ENCODE measurements at places on chromosomes 1 and 21.

GRCh38 chr1:39901464-39901713, 328 bp downstream of the MYCL start:
- DNase-seq, result no peak

DNA sequence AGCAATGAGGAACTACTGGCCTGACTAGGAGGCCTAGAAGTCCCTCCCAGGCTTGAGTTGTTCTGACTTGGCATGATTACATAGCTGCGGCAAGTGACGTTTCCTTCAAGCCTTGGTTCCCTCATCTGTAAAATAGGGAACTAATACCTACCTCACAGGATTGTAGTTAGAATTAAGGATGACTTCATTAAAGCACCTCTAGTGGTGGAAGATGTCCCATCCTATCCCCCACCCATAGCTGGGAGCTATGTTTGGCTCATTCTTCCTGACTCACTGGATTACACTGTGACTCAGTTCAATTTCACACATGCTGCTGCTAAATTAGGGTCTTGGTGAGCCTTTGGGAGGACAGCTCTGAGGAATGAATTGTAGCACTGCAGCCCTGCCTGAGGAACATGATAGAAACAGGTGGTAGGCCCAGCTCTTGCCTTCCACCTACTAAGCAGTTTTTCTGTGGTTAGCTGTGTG, 6.0 kb upstream of the SHISA4 start:
- DNase-seq, result peak; percentile 88

DNA sequence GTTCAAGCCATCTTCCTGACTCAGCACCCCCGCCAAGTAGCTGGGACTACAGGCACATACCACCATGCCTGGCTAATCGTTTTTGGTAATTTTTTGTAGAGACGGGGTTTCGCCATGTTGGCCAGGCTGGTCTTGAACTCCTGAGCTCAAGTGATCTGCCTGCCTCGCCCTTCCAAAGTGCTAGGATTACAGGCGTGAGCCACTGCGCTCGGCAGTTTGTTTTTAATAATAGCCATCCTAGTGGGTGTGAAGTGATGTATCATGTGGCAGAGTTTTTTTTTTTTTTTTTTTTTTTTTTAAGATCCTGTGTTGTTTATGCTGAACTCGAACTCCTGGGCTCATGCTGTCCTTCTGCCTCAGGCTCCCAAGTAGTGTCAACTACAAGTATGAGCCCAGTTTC, 51.8 kb downstream of the SPEN start:
- DNase-seq, result no peak

GRCh38 chr1:32486463-32487113, 21.7 kb downstream of the ZBTB8B start:
- no peak for DNase-seq

- no peak for DNase-seq
Measured at GRCh38 chr21:40684726-40685125, 162.2 kb downstream of the DSCAM start.

- no peak for DNase-seq
Measured at GRCh38 chr1:58927722-58928085, 143.9 kb upstream of the JUN start.

DNA sequence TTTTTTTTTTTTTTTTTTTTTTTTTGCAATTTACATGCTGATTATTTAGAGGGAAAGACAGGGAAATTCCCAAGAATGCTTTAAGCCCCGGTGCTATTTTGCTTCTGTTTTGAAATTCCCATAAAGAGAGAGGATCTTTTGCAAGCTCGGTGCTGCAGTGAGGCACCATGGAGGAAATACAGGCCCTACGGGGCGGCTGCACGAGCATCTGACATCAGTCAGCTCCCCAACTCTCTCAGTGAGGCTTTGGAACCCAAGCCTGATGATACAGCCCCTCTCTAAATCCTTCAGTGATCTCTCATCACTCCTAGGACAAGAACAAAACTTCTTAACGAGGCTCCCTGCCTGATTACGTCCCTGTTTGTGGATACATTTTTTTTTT, 791 bp upstream of the CHI3L1 start:
- no peak for DNase-seq

All from fibroblast of skin of scalp (primary cell).